ENCODE measurements at places on chromosomes 6 and 20.

DNA sequence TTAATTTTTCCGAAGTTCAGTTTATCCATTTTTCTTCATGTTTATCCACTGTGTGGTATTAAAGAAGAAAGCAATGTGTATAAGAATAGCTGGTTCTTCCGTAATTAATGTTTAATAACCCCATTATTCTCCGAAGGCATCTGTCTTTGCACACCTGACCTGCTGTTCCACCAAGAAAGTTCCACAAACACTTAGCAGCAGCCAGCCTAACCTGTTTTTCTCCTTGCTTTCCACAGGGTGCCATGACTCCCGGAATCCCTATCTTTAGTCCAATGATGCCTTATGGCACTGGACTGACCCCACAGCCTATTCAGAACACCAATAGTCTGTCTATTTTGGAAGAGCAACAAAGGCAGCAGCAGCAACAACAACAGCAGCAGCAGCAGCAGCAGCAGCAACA is 7.4 kb downstream of the TBP start:
- DNase-seq: no peak

- DNase-seq: no peak
These were observed 191.3 kb upstream of the PROKR2 start for GRCh38 chr20:5508044-5508443.

- peak; percentile 74 for DNase-seq
These were observed 3.5 kb upstream of the EFHC1 start for GRCh38 chr6:52416629-52417151.

DNA sequence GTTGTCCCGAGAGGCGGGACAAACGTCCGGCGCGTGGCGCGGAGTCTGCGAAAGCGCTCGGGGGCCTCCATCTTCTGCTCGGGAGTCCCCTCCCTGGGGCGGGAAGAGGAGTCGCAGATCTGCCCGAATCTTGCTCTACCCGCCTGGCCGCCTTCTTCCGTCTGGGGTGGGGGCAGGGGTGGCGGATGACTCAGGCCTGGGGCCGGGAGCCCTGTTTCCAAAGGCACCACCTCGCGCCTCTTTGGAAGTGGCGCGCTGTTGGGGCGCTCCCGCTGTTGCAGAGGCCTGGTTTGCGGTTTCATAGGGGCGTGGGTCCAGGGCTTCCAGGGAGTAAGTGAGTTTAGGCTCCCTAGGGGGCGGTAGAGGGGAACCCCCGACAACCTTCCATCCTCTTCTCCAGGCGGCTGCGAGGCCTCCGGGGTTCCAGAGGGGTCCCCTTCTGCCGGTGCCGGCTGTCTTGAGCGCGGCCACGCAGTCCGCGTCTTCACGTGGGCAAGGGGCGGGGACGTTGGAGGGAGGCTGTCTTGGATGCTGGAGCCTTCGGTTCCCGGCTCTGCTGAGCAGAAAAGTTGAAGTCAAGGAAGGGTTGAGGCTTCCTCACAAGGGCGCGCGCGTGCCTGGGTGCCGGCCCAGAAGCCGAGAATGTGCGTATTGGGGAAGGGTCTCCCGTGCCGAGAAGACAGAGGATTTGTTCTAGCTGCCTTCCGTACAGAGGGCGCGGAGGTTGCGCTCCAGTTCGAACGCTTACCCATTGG is 2.6 kb upstream of the TFAP2C start:
- DNase-seq: peak; percentile 14

DNA sequence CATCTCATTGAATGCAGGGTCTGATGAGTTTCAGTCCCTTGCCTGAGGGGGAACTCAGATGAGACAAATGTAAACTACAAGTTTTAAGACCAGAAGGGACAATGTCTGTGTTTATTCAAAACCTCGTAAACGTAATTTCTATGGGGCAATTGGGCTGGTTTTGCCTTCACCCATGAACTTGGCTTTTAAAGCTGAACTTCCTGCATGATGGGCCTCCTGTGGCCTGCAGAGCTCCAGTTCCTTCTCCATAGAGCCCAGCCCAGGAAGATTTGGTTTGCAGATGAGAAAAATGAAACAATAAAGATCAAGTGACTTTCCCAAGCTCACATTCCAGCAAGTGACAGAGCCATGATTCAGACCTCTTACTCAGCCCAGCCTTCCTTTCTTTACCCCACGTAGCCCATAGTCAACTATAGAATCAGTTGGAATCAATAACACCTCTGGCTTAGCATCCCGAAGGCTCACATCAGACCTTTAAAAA is 612.3 kb downstream of the UTRN start:
- DNase-seq: peak; percentile 75

DNA sequence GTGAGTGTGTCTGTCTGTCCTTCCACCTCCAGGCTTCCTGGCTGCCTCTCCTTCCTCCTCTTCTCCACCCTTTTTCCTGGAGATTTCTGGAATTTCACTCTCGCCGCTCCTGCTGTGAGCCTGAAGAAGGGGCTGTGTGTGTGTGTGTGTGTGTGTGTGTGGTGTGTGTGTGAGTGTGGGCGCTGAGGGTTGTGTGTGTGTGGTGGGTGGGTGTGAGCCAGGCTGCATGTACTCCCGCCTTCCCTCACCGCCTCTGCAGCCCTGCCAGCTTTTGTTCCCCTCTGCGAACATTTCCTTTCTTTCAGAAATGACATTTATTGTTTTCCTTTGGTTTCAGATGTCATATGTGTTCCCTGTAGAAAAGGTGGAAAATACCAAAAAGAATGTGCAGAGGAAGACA is 76.0 kb downstream of the SRC start:
- no peak for DNase-seq

GRCh38 chr6:168735268-168735949 is 294.4 kb downstream of the SMOC2 start:
- no peak for DNase-seq

GRCh38 chr6:26363882-26364701 is 906 bp upstream of the BTN3A2 start:
- DNase-seq: no peak

DNA sequence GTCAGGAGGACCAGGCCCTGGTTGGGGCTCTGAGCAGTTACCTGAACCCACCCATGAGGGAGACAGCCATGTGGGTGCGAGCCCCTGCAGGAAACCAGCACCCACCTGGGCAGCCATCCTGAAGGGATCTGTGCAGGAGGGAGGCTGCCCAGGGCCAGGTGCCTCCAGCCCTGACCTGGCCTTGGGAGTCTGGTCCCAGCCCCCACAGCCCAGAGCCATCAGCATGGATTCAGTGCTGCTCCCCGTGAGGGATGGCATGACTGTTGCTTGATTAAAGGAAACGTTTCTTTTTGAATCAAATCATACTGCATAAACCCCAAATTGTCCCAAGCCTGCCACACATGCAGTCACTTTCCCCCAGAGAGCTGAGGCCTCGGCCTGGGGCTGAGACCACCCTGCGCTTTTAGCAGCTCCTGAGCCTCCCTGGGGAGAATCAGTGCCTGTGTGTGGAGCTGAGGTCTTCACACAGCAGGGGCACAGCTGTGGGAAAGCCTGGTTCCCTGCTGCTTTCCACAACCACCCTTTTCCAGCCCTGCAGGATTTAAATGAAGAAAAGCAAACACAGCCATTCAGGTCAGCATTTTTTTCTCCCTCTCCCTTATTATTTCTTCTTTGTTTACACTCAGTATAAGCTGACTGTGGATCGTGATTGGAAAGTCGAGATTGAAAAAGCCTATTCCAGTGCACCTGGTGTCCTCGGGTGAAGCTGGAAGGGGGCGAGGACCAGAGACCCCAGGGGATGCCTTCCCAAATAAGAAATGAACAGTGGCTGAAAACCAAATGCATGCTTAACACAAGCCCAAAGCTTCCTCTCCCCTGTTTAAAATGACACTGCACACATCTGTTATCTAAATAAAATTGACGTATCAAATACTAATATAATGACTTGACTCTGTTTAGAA is 283.9 kb downstream of the SMOC2 start:
- DNase-seq: no peak

- peak; percentile 1 for DNase-seq
These were observed 760.7 kb downstream of the GRIK2 start for GRCh38 chr6:102154176-102154575.

- DNase-seq: no peak
These were observed 7.5 kb upstream of the BFSP1 start for GRCh38 chr20:17538517-17539170.

- DNase-seq: peak; percentile 80
These were observed 168.1 kb upstream of the TOP1 start for GRCh38 chr20:40860487-40860902.

DNA sequence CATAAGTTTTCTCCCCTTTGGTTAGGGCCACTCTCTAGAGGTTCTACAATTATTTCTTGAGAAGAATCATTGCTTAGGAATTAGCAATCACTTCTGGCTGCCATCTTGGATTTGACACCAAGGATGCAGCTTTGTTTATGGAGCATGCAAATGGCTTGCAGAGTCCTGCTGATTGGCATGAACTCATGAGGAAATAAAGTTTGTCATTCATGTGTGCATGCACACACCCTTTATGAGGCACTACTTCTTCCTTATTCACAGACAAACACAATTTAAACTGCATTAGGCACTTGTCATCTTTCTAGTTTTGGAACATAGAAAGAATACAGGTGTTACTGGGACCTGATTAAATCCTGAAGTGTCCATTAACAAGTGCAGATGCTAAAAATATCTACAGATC is 42.5 kb upstream of the HIVEP2 start:
- DNase-seq: no peak

GRCh38 chr6:14450133-14450504 is 332.5 kb downstream of the CD83 start:
- DNase-seq: no peak

DNA sequence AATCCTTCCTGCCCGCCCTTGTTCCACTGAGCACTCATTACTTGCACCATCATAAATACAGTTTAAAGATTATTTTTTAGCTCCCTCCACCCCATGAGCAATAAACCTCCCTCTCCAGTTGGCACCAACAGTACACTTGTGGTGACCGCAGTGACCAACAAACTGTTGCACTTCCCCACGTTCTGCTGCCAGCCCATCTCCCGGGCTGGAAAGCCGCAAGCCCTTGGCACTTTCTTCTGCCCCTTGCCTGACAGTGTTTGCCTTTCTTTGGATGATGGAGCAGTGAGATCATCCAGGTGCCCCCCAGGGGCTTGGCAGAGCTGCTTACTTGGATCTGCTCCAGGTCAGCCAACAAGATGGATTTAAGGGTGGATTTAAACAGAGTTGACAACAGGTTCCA is 21.6 kb downstream of the KCNB1 start:
- DNase-seq: peak; percentile 99

- DNase-seq: no peak
These were observed 23.1 kb upstream of the ZMYND8 start for GRCh38 chr20:47379433-47380150.

GRCh38 chr20:43953919-43954592 is 39.4 kb downstream of the TOX2 start:
- no peak for DNase-seq

GRCh38 chr6:125207956-125208355 is 54.4 kb downstream of the TPD52L1 start:
- DNase-seq: no peak

- no peak for DNase-seq
These were observed 11.5 kb upstream of the TMEM244 start for GRCh38 chr6:129872586-129872985.

- DNase-seq: no peak
These were observed 14.0 kb upstream of the SCGN start for GRCh38 chr6:25637960-25638434.

DNA sequence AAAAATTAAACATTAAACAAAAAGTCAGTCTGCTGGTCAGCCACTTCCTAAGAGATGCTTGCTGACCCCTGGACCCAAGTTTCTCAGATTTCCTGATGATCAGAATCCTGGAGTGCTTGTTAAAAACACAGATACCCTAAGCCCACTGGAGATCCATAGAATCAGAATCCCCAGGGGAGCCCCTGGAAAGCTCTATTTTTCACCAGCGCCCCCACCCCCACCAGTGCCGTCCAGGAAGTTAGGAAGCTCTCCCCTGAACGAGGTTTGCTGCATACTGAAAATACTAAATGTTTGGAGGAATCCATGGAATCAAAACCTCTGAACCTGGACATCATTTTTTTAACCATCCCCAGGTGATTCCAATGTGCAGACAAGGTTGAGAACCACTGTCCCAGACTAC is 69.2 kb downstream of the BFSP1 start:
- no peak for DNase-seq
